ENCODE measurements at places on chromosomes 4 and X. TPM values are rescaled to one million over a fixed set of nuclear protein-coding genes. Genes with fewer than 3 reads are reported as not detected.

Gene ETNPPL
- 9.6 TPM for total RNA-seq

Gene KLHL4
- 16.7 TPM for total RNA-seq

Gene PPP1R2C
- not detected for total RNA-seq

Gene MXD4
- total RNA-seq: 27.1 TPM

Gene CXCL9
- not detected for total RNA-seq

Gene HOPX
- total RNA-seq: not detected

DNA sequence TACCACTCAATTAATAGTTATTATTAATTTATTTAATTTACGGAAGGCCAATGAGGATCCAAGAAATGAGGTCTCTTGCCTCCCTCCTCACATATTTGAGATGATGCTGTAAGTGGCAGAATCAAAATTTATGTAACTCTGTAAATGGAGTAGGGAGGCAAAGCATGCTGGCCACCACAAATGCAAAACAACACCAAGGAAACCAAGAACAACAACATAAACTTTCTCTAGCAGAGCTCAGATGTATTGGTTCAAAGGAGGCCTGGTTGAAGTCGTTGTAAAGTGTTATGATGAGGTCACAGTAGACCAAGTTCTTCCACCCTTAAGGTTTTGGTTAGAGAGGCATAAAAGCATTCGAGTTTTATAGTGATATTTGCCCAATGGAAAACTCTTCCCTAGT is 194.8 kb upstream of the FAT1 start:
- DNase-seq: no peak

DNA sequence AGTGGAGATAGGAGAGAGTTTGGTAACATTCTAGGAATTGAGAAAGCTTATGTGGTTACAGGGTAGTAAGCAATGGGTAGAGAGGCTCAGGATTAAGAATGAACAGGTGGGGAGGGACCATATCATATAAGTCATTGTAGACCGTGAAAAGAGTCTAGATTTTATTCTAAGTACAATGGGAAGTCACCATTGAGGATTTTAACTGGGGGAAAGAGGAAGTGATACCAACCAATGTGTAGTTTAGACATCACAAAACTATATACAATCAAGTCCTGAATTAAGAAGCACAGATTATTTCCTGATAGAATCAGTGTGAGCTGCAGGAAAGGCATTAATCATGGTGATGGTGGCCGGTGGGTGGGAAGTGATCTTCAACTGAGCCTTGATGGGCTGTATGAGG is 178.3 kb upstream of the ZIC3 start:
- DNase-seq: no peak

DNA sequence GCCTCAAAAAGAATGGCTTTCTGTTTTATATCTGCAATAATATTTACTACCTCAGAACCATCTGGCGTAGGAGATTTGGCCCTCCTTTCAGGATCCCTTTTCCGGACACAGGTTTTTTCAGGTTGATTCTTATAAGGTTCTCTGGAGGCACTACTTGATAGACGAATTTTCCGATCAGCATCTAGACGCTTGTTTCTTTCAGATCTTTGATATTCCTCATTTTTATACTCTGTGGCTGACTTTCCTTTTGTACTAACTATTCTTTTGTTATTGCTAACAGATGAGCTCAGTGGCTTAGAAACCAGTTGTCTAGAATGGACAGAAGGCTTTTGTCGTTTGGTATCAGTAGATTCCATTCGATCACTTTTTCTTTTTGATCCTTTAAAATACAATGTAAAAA is 12.4 kb downstream of the YTHDC1 start:
- DNase-seq: no peak

DNA sequence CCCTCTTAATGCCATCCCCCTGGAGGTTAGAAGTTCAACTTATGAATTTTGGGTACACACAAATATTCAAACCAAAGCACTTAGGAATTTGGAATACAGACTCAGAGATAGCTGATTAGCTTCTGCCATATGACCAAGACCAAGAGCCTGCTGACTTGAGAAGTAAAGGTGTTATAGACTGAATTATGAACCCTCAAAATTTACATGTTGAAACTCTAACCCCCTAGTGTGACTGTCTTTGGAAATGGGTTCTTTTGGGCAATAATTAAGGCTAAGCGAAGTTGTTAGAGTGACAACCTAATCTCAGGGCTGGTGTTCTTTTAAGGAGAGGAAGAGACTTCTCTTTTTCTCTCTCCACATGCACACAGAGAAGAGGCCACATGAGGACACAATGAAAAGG is 151.2 kb downstream of the COX18 start:
- DNase-seq: no peak

- no peak for DNase-seq
Observed at GRCh38 chr4:74996996-74997395, 64.1 kb downstream of the PARM1 start.

DNA sequence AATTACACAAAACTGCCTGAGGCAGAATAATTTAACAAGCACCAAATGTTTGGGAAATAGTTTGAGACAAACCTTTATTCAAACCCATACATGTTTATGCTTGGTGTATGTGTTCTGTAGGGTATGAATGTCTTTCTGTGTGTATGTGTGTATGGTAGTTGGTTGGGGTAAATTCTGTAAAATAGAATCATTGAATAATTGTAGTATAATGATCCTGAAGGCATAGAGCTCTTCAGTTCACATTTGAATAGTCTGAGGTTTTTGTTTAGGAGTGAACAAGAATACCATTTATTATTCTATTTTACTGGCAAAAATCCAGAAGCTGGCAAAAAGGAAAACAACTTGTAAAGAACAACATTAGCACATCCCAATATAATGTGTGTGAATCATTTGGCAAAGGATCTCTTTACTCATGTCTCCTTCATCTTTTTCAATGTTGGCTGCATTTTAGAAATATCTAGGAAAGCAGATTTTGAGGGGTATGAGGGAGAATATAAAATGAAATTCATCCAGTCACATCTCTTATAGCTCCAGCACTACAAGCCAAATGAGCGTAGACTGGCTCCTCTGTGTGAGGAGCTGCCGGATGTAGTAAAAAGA is 360.0 kb downstream of the CHIC1 start:
- no peak for DNase-seq

- DNase-seq: no peak
Observed at GRCh38 chr4:8101213-8102075, 57.2 kb downstream of the ABLIM2 start.

DNA sequence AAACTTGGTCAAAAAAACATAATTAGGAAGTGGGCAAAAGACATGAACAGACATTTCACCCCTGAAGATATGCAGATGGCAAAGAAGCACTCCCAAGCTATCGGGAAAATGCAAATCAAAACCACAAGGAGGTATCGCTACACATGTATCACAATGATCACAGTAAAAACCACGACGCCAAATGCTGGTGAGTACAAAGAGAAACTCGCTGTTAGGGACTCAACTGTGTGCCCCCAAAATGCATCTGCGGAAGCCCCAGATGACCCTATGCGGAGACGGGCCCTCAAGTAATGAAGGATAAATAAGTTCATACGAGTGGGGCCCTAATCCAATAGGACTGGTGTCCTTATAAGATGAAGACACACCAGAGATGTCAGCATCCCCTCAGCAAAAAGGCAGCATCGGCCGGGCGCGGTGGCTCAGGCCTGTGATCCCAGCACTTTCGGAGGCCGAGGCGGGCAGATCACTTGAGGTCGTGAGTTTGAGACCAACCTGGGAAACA is 10.2 kb downstream of the GAK start:
- DNase-seq: peak; percentile 24

- peak; percentile 83 for DNase-seq
Observed at GRCh38 chr4:56906489-56907393, 959 bp upstream of the REST start.

GRCh38 chr4:166121897-166122296 is 248.9 kb downstream of the TLL1 start:
- DNase-seq: no peak

GRCh38 chr4:78297116-78297800 is 240.1 kb downstream of the FRAS1 start:
- DNase-seq: no peak

DNA sequence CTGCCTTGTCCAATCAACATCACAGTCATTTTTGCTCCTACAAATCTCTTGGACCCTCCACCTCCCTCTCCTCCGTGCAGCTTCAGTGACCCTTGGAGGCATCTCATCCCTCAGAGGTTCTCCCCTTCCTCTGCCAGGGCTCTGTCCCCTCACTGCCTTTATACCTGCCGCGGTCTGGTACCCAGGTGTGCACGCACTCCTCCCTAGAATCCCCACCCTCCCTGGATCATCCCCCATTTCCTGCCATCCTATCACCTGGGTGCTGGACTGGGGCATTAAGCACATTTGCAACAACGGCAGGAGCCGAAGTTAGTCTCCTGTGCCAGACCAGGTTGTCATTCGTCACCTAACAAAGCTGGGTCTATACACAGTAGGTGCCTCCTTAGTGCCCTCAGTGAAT is 10.1 kb downstream of the TMEM271 start:
- no peak for DNase-seq

GRCh38 chr4:166091912-166092510 is 219.0 kb downstream of the TLL1 start:
- no peak for DNase-seq

DNA sequence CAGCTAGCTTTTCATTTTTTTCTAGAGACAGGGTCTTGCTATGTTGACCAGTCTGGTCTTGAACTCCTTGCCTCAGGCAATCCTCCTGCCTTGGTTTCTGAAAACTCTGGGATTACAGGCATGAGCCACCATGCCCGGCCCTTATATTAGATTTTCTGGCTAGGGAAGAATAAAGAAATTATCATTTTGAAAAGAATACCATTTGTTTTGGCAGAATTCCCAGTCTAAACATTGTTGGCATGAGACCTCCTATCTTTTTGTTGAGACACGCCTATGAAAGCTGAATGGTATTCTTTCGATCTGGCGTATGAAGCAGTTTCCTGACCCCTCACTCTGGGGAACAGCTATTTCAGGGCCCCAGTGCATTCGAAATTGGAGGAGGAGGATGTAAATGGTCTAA is 107.0 kb downstream of the REPS2 start:
- no peak for DNase-seq

- DNase-seq: no peak
Observed at GRCh38 chrX:134932528-134933217, 58.1 kb upstream of the SMIM10 start.

GRCh38 chr4:154078504-154079350 is 289.8 kb upstream of the SFRP2 start:
- no peak for DNase-seq

GRCh38 chr4:187218705-187219245 is 495.1 kb upstream of the FAT1 start:
- no peak for DNase-seq

GRCh38 chrX:39808471-39808917 is 289.3 kb downstream of the BCOR start:
- no peak for DNase-seq

GRCh38 chr4:140344101-140344500 is 29.3 kb upstream of the SCOC start:
- no peak for DNase-seq

DNA sequence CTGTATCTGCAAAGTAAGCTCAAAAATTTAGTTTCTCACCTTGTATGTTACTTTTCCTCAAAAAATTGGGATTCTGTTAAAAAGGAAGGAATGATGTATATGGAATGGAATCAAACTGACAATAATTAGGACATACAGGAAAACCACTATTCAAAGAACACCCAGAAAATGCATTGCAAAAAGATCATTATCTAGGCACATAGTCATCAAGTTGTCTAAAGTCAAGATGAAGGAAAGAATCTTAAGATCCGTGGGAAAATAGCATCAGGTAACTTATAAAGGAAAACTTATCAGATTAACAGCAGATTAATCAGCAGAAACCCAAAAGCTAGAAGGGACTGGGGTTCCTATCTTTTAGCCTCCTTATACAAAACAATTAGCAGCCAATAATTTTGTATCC is 23.1 kb upstream of the PLK4 start:
- no peak for DNase-seq

DNA sequence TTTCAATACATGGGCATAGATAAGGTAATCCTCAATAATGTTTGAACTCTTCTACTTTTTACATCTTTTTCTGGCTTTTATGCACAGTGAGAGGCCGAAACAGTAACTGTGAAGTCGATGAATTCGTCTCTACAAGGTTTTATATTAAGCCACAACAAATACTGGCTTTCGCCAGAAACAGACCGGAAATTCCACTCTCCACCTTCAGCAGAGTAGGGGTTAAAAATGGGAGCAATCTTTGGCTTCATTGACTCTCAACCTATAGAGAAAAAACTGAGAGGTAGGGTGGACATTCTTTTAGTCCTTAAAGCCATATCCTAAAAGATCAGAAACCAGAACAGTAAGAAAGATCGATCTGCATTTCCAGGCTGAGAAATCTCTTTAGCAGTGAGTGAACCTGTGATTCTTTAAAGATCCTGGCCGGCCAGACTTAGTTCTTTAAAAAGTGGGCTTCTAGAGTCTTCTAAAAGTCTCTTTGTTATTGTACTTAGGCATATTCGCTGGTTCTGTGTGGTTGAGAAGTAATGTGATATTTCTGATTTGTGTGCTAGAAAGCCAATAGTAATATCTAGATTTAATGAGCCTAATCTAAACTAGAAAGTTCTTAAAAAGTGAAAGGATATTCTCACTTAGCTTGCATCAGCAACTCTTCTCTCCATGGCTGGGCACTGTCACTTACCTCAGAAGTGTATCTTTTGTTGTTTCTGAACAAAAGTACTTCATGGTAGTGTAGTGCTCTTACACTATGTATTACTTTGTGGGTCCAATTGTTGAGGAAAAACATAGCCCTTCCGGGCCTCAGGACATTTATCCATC is 2.0 kb downstream of the HSPA4L start:
- no peak for DNase-seq

- DNase-seq: peak; percentile 52
Observed at GRCh38 chr4:6119507-6120020, 80.8 kb downstream of the JAKMIP1 start.

- DNase-seq: peak; percentile 73
Observed at GRCh38 chr4:184649971-184650855, 675 bp downstream of the PRIMPOL start.

Measured in endodermal cell (in vitro differentiated cells).